ENCODE measurements at places on chromosomes 11 and 22.

DNA sequence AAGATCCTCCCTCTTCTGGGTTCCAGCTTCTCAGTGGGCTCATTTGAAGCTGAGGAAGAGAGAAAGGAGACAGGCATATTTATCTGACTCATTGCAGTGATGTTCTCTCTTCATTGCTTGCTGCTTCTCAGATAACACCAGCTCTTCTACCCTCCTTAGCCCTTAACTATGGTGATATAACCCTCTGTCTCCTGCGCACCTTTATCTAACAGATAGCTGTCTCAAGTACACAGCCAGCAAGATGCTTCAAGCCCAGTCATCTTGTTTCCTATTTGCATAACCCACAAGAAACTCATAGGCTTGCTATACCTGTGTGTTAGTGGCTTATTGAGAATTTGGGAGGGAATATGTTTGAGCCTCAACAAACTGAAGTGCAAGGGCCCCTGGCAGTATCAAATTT lies 12.6 kb downstream of the PRSS23 start:
- DNase-seq = no peak

GRCh38 chr22:26534171-26534855 lies 22.0 kb upstream of the TFIP11 start:
- no peak for DNase-seq

- DNase-seq = no peak
Measured at GRCh38 chr11:47979378-47980087, 826 bp upstream of the PTPRJ start.

DNA sequence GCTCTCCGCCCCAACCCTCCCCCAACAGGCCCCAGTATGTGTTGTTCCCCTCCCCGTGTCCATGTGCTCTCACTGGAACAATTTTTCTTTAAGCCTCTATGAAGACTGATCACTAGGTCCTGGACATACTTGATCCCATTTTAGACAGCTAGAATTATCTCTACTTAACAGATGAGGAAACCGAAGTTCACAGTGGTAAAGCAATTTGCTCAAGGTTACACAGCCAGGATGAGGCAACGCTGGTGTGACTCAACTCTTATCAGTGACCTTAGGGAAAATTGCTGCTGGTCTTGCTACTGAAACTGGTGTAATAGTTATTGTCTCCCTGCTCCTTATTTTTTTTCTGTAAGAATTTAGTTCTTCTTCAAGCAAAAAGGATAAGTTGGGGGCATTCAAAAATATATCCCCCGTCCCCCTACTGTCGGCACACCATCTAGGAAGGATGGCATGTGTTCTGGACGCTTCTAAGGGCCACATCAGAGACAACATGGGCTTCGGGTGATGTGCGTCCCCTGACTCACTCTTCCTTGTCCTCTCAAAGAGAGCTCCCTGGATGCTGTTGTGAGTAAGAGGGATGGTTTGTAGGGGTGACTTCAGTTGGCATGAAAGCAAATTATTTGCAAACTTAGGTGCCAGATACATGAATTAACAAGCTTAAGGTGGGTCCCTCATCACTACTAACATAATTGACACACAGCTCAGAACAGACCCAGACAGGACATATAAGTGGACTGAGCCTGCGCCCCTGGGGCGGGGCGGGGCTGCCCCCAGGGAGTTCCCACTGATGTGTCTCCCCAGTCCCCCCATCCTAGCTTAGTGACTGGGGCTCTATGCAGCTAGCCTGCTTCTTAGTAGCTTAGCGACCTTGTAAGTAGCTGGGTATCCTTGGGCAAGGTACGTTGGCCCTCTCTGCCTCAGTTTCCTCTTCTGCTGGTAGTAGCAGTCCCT lies 23.6 kb upstream of the ALX4 start:
- DNase-seq = no peak

DNA sequence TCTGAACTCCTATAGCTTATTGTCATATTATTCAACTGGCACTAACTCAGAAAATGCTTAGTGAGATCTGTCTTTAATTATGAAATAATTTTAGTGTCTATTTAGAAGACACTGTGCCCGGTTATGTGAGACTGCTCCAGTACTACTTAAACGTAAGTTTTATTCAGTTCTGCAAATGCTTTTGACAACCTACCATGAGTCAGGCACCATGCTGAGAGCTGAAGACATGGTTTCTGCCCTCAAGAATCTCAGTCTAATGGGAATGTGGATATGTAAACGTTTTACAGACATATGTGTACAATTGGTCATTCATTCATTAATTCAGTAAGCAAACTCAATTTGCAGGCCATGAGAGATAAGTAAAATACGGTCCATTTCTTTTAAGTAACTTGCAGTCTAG lies 40.0 kb downstream of the DCUN1D5 start:
- DNase-seq = peak; percentile 33

GRCh38 chr11:215581-216037 lies 8.1 kb downstream of the RIC8A start:
- DNase-seq = no peak

DNA sequence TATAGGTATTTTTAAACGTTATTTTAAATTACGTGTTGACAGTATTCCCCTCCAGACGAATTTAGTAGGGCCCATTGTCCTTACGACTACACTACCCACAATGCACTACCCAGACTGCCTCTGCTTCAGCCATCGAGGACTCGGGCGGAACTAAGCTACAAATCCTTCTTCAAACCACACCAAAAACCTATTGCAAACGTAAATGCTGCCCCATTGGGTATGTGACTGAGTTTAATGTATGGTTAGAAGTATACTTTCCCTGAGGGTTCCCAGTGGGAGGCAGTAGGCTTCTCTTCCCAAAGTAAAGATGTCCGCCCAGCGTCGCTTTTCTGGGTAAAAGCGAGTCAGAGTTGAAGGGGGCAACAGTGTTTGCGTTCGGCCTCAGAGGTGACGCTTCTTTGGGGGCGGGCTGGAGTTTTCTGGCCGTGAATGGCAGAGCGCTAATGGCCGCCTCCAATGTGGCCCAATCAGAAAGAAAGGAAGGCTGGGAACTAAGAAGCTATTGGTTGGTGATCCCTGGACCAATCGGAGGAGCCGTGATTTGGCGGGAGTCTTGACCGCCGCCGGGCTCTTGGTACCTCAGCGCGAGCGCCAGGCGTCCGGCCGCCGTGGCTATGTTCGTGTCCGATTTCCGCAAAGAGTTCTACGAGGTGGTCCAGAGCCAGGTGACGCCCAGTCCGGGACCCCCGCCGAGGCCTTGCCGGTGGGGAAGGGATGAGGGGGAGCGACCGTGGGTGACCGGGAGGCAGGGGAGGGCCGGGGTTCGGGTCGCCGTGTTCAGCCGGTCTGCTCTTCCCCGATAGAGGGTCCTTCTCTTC lies at the start of gene CDC45:
Gene CDC45, plus strand, starts transcription at position 566 of the 818 bp plus-strand sequence. Its CDS starts 49 bp downstream, at position 615.
- peak; percentile 96 for DNase-seq

DNA sequence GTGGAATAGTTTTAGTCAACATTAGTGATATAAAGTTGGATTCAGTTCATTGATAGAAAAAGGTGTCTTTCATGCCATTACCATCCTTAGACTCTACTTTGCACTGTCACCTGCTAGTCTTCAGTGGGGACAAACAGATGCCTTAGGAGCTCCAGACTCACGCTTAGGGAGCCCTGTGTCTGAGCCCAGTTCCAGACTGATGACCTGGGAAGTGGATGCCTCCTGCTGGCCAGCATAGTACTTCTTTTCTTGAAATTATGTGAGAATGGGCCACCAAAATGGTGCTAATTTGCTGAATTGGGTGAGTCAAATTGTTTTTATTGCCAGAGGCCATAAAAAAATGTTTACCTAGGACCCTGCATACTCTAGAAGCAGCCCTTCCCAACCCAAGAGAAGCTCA lies 53.9 kb downstream of the NOX4 start:
- no peak for DNase-seq

DNA sequence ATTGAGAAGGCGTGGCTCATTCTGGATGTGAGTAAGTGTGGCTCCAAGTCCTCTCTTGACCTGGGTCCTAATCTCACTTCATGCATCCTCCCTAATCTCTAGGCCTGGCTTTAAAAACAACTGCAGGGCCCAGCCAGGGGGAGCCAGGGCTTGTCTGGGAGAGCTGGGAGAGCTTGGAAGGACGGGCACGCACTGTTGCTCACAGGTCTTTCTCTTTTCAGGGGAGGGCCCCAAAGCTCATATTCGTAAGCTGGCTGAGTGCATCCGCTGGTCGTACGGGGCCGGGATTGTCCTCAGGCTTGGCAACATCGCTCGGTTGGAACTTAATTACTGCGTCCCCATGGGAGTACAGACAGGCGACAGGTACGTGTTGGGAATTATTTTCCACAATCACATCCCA lies 34.1 kb upstream of the PARVB start:
- DNase-seq = no peak

DNA sequence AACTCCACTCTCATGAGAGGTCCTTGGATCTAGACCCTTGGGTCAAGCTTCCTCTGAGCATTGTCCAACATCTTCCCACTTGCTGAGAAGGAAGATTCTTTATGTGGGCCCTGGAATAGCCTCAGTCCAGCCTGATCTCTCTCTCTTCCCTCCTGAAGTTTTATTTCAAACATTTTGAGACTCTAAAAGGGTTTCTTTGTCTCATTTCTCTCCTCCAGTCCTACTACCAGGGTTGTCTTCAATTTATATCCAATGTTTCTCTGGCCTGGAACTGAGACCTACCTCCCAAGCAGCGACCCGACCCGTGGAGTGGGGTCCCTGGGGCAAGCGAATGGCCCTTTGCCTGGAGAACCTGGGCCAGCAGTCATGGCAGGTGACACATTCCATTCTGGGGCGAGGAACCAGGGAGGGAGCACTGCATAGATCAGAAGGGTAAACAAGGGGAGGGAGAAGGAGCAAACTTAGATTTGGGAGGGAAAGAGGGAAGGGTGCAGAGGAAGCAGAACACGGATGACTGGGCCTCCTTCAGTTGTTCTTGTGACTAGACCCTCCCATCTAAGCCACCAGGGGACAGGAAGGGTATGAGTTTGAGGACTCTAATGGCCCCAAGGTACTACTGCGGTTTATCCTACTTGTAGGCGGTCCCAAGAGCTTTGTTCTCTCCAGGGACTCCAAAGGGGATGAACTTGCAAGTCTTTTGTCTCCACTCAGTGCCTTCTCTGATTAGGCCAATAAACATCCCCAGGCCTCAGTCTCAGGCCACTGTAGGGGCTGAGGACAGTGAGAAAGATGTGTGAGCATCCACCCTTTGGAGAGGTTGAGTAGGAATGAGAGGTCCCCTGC lies 14.2 kb upstream of the PRAME start:
- no peak for DNase-seq

DNA sequence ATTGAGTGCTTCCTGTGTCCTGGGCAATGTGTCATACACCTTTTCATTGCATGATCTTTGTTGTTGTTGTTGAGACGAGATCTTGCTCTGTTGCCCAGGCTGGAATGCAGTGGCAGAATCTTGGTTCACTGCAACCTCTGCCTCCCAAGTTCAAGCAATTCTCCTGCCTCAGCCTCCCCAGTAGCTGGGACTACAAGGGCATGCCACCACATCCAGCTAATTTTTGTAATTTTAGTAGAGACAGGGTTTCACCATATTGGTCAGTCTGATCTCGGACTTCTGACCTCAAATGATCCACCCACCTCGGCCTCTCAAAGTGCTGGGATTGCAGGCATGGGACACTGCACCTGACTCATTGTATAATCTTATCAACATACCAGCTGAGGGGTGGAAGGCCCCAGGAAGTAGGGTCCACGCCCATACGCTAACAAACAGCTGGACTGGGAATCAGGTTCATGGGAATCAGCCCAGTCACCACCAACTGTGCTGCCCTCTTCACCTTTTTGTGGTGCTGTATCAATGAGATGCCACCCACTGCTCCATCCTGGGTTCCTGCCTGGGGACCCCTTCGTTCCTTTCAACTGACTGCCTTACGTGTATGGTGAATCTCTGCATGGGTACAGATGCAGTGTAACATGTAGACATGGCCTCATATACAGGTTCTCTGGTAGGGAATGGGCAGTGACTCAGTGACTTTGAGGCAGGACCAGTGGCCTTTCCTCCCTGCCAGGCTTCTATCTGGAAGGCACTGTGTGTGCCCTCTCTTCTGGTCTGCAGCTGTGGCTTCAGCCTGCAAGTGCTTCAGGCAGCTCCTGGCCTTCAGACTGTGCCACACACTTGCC lies 32.5 kb upstream of the YWHAH start:
- no peak for DNase-seq

DNA sequence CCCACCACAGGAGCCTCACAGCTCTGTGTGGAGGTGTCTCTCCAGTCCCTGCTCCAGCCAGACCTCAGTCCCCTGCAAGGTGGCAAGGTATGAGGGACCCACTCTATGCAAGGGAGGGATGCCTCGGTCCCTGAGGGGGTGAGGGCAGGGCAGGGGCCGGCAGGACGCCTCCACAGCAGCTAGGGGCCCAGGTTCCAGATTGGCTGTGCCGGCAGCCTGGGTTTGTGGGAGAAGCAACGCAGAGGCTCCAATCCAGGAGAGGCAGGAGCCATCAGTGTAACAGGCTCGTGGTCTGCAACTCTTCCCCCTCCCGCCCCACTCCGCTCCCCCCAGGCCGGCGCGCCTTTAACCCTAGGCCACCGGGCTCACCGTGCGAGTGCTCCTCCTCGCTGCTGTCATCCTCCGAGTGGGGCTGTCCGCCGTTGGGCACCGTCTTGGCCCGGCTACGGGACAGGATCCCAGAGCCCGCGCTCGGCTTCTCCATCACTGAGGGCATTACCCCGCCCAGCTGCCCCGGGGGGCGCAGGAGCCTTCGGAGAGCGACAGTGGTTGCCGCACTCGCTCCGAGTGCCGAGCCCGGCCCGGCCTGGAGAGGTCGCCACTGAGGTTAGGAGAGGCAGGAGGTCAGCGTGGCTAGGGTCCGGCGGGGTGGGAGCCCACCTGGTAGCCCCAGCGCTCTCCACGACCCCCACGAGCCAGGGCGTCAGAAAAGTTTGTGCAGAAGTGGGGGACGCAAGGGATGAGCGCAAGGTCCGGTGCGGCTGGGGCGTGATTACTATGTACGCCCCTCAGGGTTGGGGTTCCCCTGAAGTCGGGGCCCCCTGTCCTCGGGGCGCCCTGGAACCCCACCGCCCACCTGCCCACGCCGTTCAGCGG lies 765 bp downstream of the RCOR2 start:
- DNase-seq = no peak

GRCh38 chr11:58900479-58901420 lies 38.5 kb upstream of the GLYATL1 start:
- DNase-seq = peak; percentile 80

DNA sequence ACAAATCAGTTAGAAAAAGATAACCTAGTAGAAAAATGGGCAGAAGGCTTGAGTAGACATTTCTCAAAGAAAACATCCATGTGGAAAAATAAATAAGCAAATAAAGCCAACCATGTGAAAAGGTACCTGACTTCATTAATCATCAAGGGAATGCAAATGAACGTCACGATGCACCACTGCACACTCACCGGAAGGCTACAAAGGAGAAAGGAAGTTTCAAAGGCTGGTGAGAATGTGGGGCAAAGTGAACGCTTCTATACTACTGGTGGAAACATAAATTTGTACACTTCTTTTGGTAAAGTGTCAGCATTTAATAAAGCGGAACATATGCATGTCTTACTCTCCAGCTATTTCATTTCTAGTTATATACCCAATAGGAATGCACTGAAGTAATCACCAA lies 166.8 kb downstream of the CSNK2A3 start:
- DNase-seq = no peak

DNA sequence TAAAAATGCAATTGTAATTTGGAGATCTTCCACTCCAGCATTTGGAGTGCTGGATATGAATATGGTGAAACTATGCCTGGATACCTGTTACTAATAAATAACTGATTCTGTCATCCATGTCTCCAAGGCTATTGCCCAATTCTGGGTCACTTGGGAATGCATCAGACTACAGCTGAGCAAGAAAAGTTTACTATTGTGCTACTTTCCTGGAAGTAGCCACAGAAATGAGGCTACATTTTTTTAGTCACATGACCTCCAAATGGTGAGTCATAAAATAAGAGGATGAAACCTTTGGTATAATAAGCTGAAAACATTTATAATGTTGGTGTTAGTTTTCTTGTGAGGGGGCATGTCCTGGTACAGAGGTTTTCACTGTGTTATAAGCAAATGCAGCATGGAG lies 44.4 kb downstream of the DCDC1 start:
- DNase-seq = no peak
